Adipocyte (in vitro differentiated cells): ENCODE measurements at places on chromosomes 13 and 19.

DNA sequence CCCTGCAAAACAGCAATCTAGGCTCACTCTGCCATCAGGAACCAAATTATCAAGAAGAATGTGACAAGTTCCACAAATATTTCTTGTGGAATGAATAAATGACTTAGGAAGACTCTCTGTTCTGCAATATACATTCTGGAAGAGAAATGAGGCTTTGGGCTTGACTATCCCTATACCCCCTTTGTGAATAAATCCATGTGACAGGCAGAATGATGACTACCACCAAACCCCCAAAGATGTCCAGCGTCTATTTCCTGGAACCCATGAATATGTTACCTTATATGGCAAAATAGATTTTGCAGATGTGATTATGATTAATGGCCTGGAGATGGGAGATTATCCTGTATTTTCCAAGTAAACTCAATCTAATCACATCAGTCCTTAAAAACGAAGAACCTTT lies 139.3 kb downstream of the ENOX1 start:
- no peak for DNase-seq

DNA sequence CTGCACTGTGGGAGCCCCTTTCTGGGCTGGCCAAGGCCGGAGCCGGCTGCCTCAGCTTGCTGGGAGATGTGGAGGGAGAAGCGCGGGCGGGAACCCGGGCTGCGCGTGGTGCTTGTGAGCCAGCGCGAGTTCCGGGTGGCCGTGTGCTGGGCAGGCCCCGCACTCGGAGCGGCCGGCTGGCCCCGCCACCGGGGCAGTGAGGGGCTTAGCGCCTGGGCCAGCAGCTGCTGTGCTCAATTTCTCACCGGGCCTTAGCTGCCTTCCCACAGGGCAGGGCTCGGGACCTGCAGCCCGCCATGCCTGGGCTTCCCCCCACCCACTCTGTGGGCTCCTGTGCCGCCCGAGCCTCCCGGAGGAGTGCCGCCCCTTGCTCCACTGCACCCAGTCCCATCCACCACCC lies 669.1 kb downstream of the PCDH9 start:
- DNase-seq = no peak

GRCh38 chr19:6226444-6227155 lies 53.2 kb downstream of the MLLT1 start:
- no peak for DNase-seq

- no peak for DNase-seq
These were observed 1362.0 kb downstream of the PCDH9 start for GRCh38 chr13:65868099-65868498.

GRCh38 chr13:76992548-76993001 lies 694 bp downstream of the CLN5 start:
- DNase-seq = peak; percentile 60

DNA sequence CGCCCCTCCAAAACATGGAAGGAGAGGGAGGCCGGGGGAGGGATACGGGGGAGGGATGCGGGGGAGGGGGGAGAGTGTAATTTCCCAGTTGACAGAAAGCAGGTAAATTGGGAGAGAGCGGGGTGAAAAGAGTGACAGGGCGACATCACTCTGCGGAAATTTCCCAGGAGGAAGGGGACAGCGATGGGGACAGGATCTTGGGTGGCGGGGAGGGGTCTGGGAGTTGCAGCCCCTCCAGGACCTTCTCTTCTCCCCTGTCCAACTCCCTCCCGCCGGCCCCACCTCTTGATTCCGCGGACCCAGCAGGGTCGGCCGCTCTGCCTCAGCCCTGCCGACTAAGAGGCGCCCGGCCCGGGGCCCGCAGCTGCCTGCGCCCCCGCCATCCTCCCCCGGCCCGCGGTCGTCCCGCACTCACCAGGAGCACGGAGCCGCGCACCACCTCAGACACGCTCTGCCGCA lies 108.0 kb upstream of the DOCK9 start:
- no peak for DNase-seq

DNA sequence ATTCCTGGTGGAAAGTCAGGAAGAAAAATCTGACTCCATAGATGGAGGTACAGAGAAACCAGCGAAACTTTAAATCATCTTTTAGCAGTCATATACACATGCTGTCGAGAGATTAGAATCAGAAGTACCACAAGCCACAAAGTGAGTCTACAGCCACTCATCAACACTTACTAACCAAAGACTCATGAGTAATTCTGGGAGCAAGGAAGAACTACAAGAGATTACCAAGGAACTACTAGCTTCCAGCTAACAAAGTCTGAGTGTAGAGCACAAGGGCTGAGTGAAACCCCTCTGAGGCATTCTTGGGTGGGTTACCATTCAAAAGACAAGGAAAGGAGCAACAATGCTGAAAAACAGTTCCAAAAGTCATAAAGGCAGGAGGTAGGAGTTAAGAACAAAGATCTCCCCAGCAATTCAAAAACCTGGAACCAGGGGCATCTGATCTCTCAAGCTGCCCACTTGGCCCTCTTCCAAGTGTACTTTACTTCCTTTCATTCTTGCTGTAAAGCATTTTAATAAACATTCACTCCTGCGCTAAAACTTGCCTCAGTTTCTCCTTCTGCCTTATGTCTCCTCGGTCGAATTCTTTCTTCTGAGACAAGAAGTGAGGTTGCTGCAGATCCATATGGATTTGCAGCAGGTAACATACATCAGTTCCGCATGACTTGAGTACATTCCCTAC lies 13.0 kb downstream of the RBM26 start:
- DNase-seq = no peak

DNA sequence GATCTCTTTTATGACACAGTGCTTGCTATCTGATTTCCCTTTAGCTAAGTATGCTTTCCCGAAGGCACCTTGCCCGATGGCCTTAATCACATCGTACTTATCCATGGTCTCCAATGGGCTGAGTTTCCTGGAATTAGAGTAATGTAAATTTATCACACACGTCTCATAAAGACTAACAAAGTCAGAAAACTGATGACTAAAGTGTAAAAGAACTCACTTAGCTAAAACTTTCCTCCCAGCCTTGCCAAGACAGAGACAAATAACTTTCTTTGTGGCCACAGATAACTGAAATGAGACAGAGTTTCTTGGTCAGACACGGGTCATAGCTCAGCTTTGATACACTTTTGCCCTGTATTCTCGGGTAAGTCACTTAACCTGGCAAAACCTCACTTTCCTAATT lies 1.5 kb downstream of the NEK5 start:
- no peak for DNase-seq

DNA sequence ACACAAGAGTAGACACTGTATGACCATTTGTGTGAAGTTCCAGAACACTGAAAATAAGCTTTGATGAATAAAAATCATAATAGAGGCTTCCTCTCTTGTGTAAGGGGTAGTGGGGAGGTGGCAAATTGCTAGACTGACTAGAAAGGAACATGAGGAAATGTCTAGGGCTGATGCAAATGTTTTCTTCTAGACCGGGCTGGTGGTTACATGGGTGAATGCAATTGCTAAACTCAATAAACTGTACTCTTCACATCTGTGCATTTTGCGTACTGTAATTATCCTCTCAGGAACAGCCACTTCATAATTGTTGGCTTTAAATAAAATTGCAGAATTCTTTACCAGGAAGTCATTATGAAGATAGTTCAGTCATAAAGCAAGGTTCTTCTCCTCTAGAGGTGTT lies 5.2 kb upstream of the KBTBD7 start:
- peak; percentile 97 for DNase-seq

DNA sequence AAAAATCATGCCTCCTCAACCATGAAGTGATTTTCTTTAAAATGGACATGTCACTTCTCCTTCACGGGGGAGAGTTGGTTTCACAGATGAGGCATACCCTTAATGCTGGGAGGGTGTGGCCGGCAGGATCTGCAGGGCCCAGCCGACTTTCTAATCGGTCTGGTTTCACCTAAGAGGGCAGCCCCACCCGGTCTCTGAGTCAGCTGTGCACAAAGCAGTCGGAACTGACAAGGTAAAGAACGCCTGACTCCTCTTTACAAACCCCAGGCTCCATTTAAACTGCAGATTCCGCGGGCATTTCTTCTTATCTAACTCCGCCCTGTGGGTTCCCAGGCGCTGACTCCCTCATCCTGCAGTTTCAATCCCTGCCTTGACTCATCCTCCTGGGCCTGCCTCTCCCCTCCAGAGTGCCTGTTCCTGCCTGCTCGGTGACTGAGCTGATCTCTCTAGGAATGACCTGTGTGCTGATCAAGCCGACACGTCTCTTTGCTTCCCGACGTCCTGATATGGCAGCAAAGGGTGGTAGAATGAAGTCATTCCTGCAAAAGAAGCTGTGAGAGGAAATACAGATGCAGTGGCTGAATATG lies 63.4 kb downstream of the EFNB2 start:
- peak; percentile 80 for DNase-seq

DNA sequence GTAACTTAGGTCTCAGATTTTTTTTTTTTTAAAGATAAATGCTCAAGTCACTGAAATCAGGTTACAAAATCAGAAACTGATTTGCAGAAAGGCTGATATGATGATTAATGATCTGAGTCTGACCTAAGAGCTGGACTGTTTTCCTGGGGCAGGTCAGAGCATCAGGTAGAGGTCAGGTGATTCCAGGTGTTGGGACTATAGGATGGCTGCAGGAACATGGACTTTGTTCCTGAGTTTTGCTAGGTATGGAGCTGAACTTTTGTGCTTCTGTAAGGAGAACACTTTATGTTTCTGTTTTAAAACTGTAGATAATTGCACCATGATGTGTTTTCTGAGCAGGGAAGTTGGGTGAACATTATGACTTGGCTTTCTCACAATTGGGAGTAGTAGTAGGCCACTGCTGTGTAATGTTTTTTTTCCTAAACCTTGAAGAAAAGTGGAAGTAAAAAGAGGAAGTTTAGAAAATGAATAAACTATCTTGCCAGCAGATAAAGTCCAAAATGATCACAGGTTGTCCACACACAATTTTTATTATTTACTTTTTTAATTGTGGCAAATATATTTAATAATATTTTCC lies 297.2 kb downstream of the DCT start:
- DNase-seq = no peak

DNA sequence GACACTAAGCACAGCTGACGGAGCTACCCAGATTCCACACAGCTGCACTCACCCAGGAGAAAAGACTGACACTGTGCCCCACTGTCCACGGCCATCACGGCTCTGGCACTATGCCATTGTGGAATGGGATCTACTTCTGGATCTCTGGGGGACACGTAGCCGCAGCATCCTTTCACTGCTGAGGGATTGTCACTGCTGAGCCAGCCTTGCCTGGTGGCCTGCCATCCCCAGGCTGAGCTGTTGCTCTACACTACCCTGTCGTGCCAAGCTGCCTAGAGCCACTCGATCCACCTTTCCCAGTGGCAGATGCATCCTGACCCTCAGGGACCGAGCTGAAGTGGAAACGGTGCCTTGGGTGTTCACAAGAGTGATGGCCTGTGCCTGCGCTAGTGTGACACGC lies 5.0 kb upstream of the LILRB5 start:
- DNase-seq = no peak

DNA sequence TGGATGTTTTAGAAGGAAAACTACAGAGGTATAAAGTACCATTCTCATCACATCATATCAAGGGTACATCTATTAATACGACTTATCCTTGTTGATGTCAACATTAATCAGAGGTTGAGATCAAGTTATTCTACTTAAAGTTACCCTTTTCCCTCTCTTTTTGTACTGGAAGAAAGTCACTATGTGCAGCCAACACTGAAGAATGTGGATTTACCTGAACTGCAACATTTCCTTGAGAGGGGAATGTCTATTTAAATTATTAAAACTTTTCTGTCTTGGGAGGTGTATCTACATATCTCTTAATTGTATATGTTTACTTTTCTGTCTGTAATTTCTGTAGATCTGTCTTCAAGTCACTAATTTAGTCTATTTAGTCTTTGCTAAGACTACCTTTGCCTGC lies 2.5 kb upstream of the FBXL3 start:
- no peak for DNase-seq

DNA sequence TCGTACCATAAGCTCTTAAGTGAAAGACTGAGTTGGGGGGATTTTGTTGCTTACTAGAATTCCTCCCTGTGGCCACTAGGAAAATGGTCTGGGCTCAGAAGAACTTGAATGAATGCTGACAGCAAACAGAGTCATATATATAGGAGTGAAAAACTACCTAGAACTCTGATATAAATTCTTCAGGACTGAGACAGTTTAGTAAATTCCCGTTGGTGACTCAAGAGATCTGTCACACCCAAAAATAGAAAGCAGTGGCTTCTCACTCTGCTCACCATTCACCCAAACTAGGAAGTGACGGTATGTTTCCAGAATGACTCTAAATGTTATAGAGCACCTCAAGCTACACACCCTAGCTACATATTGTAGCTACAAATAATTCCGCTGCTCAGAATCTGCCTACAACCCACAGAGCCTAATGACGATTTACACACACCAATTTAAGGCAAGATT lies 116.2 kb downstream of the TBC1D4 start:
- DNase-seq = peak; percentile 60

- DNase-seq = no peak
These were observed 170.0 kb upstream of the RNF113B start for GRCh38 chr13:98346904-98347636.

- DNase-seq = no peak
These were observed 1.4 kb downstream of the SUGP2 start for GRCh38 chr19:19031891-19032290.

DNA sequence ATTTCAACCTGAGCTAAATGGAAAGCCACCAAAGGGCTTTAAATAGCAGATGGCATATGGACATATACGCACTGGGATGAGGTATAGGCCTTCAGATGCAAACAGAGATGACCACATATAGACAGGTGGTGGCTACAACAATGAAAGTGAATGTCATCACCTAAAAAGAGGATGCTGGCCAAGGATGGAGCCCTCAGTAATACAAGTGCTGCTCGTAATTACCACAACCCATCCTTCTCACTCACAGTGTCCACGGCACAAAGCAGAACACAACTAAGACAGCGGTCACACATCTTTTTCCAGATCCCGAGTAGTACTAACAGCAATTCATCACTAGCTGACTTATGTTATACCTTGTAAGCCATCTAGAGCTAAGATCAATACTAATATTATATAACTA lies 18.2 kb upstream of the DOCK9 start:
- DNase-seq = no peak

- no peak for DNase-seq
These were observed 11.7 kb downstream of the KCTD15 start for GRCh38 chr19:33808399-33808798.

DNA sequence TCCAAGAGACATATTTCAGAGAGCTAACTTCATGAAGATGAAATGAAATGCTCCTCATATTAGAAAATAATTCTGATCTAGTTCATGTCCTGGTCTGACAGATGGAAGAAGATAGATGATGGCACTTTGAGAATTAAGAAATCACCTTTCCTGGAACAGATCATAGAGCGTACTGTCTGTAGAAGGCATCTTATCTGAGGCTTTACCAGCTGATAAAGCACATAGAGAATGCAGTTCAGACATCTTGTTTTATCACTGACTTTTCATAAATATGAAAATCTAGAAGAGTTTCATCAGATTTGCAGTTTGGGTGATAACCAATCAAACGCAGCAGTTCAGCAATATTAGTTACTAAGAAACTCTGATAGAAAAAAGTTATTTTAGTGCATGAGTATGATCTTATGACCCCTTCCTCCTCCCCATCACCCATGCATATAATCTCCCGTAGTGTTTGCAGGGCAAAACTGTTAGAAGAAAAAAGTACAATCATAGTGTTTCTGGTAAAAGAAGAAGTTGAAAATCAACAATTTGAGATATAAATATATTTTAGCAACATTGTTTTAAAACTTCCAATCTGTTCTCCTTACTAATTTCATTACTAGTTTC lies 585.2 kb downstream of the PCDH9 start:
- DNase-seq = no peak

GRCh38 chr19:36719687-36720556 lies 32.5 kb downstream of the ZNF567 start:
- DNase-seq = no peak

- no peak for DNase-seq
These were observed 734.0 kb upstream of the PCDH9 start for GRCh38 chr13:67964091-67964490.

GRCh38 chr19:4709440-4710280 lies 14.0 kb downstream of the DPP9 start:
- no peak for DNase-seq
